ENCODE measurements at places on chromosomes 16 and 17.
A peak's percentile ranks its signal among the peaks of the same experiment; 100 is the strongest.

- DNase-seq, result no peak
Observed at GRCh38 chr16:69039333-69039941, 66.0 kb upstream of the HAS3 start.

DNA sequence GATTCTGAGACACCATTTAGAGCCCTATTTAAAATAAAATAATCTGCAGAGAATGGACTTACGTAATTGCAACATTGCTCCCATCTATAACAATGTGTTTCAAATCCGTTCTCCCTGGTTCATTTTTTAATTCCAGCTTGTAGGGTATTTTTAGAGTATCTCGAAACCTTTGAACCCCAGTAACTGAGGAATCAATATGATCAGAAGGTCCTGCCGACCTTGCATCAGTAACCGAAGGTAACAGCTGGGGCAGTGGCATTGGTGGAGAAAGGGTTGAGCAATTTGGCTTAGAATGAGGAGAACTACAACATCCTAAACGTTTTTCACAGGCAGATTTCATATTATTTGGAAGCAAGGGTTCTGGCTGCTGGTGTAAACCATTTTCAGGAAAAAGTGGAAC lies 49.3 kb downstream of the N4BP1 start:
- DNase-seq, result no peak

DNA sequence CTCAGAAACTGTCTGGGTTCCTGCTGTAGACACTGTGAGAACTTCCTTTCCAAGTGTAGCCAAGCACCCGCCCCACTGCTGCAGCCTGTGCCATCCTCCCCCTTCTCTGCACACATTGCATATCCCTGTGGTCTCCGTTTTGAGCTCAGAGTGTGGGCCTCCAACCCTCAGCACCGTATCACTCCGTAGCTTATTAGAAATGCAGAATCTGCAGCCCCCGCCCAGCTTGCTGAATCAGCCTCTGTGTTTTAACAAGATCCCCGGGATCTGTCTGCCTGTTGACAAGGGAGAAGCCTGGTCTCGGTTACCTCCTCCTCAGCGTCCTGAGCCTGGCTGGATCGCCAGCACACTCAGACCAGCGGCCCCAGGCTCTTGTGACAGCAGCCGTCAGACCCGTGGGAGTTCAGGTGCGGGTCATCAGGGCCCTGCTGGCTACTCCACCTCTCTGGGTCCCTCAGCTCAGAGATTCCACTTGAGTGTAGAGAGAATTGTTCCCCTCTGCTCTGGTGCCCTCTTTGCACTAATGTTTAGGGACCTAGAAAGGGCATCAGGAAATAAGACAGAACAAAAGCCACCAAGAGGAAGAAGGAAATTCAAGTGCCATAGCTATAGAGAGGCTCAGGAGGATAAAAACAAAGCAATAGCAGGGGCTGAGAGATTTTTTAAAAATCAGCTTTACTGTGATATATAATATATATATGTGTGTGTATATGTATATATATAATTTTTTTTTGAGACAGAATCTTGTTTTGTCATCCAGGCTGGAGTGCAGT lies 92.3 kb downstream of the PITPNC1 start:
- DNase-seq, result no peak

DNA sequence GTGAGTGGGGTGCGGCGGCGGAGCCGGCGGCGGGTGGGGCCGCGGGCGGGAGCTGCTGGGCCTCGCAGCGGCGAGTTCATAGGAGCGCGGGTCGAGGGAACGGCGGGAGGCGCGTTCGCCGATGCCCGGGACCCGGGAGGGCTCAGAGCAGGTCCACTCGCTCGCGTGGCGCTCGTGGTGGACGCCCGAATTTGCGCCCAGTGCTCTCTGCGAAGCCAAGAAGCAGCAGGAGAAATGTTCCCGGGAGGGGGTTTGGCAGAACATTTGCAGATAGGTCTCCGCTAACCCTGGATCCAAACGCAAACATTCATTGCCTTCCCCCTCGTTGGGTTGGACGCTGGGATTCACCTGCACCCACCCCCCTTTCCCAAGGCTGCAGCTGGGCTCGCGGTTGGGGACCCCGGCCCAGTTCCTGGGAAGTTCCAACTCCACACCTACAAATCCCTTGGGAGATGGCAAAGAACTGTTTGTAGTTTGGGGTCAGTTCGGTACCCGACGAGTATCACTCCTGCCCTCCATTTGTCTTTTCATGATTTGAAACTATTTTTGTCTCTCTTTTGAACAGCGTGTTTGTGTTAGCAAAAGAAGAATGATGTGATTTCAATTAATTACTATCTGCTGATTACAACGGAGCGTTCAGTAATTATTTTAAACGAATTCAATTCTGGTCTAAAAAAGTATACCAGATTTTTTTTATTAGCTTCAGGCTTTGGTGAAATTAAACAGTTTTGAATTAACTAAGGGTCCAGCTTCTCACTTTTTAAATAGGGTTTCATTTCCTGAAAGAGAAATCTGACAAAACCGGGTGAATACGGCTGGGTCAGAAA lies 2.3 kb downstream of the NTN1 start:
- no peak for DNase-seq

DNA sequence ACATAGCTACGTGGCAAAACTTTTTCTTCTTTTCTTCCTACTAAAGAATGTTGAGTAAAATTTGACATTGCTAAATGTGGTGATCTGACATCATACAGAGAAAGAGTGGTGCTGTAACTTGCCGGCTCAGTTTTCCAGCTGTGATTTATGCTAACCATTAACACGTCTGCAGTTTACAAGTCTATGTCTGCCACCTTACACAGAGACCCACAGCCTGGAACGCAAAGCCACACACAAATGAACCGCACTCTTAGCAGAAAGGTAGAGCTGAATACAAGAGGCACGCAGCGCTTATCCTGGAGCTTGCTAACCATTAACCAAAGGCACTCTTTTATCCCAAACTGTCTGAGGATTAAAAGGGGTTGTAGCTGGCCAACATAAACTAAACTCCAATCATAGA lies 31.9 kb downstream of the CACNG1 start:
- DNase-seq, result no peak

- DNase-seq, result peak; percentile 86
Observed at GRCh38 chr16:83928341-83929055, 24.5 kb upstream of the OSGIN1 start.

GRCh38 chr17:57737450-57737849 lies 7.6 kb downstream of the CCDC182 start:
- no peak for DNase-seq

DNA sequence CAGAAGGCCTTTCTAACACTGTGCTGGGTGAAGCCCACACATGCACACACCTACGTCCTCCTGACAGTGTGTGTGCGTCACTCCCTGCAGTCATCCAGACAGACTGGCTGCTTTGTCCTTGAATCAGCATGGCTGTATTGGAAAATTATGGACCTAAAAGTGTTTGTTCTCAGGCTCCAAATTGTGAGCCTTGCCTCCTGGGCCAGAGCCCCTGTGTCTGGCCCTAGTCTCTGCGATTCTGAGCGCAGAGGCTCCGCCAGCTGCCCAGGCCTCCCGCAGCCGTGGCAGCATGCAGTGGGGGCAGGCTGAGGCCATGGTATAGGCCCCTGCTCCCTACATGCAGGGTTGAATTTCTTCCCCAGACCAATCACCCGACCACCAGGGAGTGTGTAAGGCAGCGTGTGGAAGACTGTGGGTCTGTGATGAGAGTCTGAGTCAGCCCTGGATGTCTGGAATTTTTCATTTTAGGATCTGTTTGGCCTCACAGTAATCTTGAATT lies 166.9 kb downstream of the LGALS9B start:
- DNase-seq, result peak; percentile 83

DNA sequence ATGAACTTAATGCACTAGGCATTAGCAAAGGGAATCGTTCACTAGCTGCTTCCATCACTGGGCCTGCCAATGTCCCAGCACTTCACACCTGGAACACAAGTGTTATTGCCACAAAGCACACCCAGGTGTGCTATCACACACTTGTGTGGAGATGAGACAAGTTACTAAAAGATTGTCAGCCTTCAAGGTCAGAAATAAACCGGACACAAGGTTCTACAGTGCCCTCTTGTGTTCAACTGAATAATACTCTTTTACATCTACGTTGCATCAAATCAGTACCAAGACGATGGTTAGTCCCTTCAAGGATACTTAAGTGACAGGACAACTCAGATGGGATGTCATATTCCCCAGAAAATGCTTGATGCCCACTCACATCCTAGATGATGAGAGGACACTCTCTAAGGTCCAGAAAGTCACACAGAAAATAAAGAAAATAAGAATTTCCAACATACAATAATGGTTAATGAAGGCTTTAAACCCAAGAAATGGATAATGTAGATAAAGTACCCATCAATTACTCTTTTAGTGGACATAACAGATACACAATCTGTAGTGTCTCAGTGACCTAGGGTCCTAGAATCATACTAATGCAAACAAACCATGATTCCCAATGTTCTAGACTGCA lies 16.4 kb upstream of the GLG1 start:
- DNase-seq, result no peak

GRCh38 chr16:27118526-27118925 lies 51.8 kb downstream of the C16orf82 start:
- no peak for DNase-seq

- no peak for DNase-seq
Observed at GRCh38 chr16:4303973-4304372, 11.9 kb upstream of the GLIS2 start.

GRCh38 chr16:63216696-63217423 lies 1180.6 kb upstream of the CDH8 start:
- no peak for DNase-seq

GRCh38 chr16:87924041-87924810 lies 12.1 kb downstream of the CA5A start:
- DNase-seq, result no peak

GRCh38 chr16:21713549-21714368 lies 50.0 kb downstream of the OTOA start:
- no peak for DNase-seq

- DNase-seq, result no peak
Observed at GRCh38 chr16:50842589-50842988, 100.7 kb downstream of the CYLD start.

GRCh38 chr16:30357085-30357714 lies 2.1 kb upstream of the CD2BP2 start:
- DNase-seq, result no peak

GRCh38 chr17:49730078-49730784 lies 22.5 kb upstream of the SLC35B1 start:
- DNase-seq, result peak; percentile 67

GRCh38 chr16:698911-699671 lies 6.5 kb downstream of the FBXL16 start:
- no peak for DNase-seq

DNA sequence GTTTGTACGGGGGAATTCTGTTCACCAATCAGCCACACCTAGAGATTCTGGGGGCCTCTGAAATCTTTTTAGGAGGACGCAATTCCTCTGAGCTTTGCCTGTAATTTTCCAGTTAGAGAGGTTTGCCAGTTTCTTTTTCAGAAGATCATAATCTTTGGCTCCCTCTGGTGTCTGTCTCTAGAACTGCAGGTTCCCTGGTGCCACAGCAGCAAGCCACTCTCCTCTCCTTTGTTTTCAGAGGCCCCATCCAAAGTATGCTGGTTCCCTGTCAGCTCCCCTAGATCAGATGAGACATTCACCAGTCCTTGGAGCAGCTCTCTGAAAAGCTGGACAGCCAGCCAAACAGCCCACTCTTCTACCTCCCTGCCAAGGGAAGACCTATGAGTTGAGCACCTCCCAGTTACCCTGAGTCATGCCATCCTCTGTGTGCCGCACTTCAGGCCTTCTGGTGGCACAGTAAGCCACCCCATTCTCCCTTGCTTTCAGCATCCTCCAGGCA lies 36.1 kb downstream of the RNF112 start:
- no peak for DNase-seq

DNA sequence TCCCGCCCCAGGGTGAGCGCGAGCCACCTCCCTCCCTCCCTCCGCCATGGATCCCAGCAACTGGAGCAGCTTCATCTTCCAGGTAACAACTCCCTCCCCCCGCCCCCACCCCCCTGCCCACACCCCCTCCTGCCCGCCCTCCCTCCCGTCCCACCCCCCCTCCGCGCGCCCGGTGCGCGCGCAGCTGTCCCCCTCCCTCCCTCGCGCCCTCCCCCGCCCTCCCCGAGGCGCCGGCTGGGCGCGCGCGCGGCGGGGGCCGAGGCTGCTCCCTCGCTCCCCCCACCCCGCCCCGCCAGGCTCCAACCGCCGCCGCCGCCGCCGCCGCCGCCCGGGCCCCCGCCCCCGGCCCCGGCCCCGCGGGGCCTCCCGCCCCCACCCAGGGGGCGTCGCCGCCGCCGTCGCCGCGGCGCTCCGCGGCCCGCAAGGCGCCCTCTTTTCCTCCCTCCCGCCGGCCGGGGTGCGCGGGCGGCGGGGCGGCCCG lies at the start of gene MAZ:
TSS of gene MAZ (plus strand) at position 431 of the 481 bp plus-strand sequence. CDS start 173 bp downstream, outside the sequence.
- peak; percentile 68 for DNase-seq

GRCh38 chr17:7841396-7841914 lies 7.4 kb downstream of the KDM6B start:
- DNase-seq, result no peak

GRCh38 chr17:49209061-49209571 lies 1.3 kb downstream of the GNGT2 start:
- no peak for DNase-seq

- no peak for DNase-seq
Observed at GRCh38 chr16:19882186-19882585, 2.5 kb downstream of the GPRC5B start.

DNA sequence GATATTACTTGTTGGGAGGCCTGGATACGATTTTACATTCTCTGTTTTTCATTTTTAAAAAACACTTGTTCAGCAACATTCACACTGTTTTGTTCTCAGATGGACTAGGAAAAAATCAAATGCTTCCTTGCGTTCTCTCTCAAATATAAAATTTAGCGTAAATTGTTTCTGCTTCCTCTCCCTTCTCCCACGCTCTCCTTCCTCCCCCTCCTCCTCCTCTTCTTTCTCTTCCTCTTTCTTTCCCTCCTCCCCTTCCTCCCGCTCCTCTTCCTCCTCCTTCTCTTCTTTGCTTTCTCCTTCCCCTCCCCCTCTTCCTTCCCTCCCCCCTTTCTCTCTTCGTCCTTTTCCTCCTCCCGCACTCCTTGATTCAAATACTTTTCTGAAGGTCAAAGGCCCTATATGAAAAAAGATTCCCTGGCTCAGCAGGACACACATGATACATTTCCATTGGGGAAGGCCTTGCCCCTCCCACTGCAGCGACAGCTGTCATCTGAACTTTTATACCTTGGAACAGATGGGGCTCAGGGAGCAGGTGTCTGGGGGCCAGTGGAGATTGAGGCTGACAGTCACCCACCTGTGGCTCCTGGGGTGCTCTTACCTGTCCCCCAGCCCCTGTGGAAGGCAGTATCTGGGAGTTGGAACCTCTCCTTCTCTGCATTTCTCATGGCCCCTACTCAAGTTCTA lies 99.4 kb upstream of the SDK2 start:
- DNase-seq, result no peak

DNA sequence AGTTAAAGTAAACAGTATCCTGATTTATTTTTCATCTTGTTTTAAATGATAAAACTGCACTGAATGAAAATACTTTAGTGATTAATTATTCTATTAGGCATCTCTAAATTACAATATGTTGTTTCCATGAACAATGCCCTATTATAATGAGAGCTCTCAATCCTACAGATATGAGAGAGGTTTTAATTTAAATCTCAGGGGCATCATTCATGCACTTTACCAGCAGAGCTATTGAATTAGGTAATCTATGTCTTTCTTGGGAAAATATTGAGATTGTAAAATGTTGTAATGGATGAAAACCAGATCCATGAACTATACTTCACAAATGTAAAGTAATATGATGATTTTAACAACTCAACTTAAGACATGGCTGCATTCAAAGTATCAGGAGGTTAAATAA lies 103.8 kb downstream of the ADAMTS18 start:
- no peak for DNase-seq

GRCh38 chr16:70608521-70608920 lies 37.8 kb upstream of the IL34 start:
- no peak for DNase-seq

GRCh38 chr16:54750249-54750648 lies 180.4 kb upstream of the IRX5 start:
- no peak for DNase-seq

- DNase-seq, result peak; percentile 17
Observed at GRCh38 chr16:67456391-67457081, 24.4 kb downstream of the ATP6V0D1 start.

Measured in AG09309 (cell line).